HTR-8/SVneo (cell line): ENCODE measurements at places on chromosomes 3 and 15.

- DNase-seq, result no peak
Observed at GRCh38 chr3:45657853-45658252, 31.3 kb upstream of the SACM1L start.

- DNase-seq, result no peak
Observed at GRCh38 chr3:178498871-178499270, 37.4 kb upstream of the KCNMB2 start.

DNA sequence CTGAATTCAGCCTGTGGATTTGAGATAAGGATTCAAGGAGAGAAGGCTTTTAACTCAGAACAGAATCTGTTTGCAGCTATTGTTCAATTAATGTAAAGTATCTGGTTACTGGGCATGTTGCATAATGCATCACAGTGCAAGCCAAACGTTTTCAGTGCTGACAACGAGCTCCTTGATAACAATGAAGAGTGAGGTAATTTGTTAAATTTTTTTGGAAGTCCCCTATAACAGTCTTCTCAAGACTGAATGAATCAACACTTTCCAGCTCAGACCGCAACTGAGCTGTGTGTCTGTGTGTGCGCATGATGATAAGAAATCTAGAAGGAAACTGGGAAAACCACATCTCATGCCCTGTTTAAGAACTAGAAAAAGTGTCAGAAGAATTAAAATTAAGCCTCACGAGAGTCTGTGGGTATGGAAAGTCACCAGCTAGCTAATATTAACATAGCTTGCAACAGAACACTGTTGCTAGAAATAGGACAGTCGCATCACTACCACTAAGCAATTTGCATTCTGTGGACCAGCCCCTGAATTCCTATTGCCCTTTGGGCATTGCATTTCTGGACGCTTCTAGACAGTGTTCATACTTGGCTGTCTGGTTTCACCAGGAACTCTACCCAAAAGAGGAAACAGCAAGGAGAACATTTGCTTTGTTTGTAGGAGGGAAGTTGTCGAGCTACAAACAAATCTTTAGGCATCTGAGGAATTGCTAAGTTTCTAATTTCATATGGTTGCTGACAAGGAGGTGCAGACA lies 43.7 kb upstream of the ATP2C1 start:
- no peak for DNase-seq

GRCh38 chr15:57026016-57026592 lies 107.7 kb downstream of the TCF12 start:
- DNase-seq, result no peak

- DNase-seq, result no peak
Observed at GRCh38 chr3:45211466-45212094, 14.5 kb downstream of the TMEM158 start.

GRCh38 chr15:69451951-69452691 lies 497 bp upstream of the RPLP1 start:
- DNase-seq, result no peak

DNA sequence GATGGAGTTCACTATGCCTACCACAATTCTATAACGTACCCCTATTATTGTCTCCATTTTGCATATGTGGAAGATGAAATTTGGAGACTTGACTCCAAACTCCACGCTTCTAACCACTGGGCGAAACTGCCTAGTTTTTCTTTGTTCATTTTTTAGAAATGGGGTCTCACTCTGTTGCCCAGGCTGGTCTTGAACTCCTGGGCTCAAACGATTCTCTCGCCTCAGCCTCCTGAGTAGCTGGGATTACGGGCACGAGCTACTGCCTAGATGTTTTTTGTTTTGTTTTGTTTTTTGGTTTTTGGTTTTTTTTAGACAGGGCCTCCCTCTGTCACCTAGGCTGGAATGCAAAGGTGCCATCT lies 584 bp upstream of the RPL32 start:
- no peak for DNase-seq

DNA sequence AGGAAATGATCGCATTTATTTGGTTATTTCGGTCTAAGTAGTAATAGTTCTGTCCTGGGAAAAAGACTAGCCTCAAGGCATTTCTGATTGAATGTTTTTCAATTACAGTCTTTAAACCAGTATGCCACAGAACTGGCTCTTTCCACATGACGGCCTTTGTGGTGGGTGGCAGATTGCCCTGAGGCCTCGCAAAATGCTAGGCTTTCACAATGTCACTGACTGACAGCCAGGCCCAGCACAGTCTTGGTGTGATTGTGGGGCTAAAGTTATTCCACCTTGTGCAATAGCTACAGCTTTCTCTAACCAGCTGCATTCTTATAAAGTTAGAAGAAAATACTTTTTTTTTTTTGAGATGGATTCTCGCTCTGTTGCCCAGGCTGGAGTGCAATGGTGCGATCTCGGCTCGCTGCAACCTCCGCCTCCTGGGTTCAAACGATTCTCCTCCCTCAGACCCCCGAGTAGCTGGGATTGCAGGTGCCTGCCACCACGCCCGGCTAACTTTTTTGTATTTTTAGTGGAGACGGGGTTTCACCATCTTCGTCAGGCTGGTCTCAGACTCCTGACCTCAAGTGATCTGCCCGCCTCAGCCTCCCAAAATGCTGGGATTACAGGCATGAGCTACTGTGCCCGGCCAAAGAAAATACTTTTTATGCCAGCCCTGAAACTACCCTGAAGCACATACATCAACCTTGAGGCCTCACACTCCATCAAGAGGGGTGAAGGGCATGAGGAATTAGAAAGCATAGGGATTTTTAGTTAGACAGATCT lies 2.5 kb upstream of the ADIPOQ start:
- DNase-seq, result no peak

- no peak for DNase-seq
Observed at GRCh38 chr3:104598848-104599511, 767.7 kb upstream of the ALCAM start.

DNA sequence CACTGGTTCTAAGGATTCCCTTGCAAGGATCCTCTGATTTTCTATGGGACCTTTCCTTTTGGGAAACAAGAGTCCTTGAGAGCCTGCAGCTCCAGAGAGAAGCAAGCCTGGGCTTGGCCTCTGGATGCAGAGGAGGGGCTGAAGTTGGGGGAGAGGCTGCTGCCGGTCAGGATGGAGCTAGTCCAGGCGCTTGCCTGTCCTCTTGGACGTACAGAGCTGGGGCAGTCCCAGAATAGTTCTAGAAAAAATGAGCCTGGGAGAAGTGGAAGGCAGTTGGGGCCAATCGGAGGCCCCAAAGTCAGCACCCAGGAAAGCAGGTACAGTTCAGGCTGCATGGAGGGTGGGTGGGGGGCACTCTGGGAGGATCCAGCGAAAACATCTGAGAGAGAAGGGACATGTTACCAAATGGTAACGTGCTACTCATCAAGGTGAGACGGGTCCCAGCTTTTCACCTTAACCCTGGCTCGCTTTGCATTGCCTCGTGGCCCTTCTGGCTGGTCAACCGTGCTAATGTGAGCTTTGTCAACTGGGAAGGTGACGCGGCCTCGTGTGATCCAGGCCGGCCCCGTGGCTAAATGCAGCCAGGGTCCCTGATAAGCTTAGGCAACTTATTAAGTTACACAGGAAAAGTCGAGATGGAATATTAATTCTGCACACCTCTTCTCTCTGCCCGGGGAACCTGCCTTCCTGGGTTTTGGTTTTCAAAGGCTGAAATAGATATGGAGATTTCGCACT lies 38.7 kb upstream of the MAGEF1 start:
- no peak for DNase-seq

DNA sequence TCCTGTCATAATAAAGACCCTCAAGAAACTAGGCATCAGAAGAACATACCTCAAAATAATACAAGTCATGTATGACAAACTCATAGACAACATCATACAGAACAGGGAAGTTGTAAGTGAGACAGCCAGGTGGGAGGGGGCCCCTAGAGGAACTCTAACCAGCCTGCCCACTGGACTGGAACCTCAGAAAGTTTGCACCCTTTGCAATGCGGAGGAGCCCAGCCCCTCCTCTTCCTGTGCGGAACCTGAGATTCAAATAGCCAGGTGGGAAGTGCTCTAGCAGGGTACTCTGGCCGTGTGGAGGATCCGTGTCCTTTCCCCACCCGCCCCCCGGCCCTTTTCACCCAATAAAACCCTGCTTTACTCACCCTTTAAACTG lies 387.0 kb upstream of the CBLB start:
- no peak for DNase-seq

- DNase-seq, result no peak
Observed at GRCh38 chr15:63836579-63836978, 2.8 kb upstream of the HERC1 start.

- DNase-seq, result no peak
Observed at GRCh38 chr3:127288921-127289705, 1.3 kb upstream of the PRR20G start.

GRCh38 chr3:46979958-46980497 lies 562 bp downstream of the NBEAL2 start:
- no peak for DNase-seq

DNA sequence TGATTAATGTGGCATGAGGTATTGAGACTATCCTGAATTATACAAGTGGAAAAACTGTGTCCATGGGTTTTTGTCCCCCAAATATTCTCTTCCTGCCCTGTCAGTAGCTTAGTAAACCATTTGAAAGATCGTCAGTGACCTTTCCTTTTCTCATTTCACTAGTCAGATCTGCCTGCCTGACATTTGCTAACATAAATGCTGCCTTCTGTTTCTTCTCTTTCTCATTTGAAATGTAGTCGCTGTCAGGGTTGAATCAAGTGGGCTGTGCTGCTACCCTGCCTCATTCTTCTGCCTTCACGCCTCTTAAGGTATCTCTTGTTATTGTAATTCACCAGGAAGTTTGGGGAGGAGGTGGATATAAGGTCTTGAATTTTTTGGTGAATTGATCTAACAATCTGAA lies 67.5 kb downstream of the LRCH3 start:
- no peak for DNase-seq

DNA sequence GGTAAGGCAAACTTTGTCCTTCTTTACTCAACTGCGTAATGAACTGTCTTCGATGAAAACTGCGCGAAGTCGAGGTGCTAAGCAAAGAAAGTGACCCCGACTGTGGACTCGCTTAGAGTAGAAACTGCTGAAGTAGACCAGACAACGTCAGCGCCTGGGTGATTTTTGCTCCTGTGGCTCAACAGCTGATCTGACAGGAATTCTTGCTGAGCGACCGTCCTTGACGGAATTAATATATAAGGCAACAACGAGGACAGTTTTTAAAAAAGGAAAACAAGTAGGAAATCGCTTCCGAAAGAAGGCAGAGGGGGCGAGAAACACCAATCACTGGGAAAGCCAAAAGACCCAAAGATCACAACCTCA lies 541 bp downstream of the RPS27L start:
- no peak for DNase-seq

- DNase-seq, result no peak
Observed at GRCh38 chr3:76969471-76969870, 70.4 kb upstream of the ROBO2 start.

DNA sequence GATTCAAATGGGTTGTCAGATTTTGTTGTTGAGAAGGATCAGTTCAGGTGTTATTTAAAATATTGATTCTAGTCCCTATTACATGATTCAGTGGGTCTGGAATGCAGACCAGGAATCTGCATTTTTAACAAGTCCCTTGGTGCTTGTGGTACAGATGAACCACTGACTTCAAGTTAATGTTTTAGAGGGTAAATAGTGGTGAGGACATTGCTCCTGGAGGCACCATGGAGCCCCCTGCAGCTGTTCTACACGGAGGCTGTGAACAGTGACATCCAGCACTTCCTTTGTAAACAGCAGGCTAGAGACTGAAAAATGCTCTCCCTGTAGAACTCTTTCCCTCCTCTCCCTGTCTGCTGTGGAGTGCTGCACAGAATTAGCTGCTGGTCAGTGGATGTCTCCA lies 4.8 kb upstream of the FSIP1 start:
- no peak for DNase-seq

DNA sequence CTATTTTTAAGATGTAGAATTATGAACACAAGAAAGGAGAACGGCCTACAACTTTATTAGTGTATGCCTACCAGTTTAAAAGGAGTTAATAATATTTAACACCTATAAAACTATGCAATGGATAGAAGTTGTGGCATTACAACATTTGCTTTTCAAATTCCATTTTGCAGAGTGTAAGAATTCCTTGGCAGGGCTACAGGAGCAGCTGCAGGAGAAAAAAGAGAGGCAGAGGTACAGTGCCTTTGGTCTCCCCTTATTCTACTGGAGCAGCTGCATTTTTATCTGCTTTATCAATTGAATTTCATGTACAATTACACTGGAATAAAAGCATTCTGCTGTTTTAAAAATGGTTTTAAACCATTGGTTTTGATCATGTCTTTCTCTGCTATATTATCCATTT lies 145.7 kb upstream of the KCNH8 start:
- DNase-seq, result no peak

DNA sequence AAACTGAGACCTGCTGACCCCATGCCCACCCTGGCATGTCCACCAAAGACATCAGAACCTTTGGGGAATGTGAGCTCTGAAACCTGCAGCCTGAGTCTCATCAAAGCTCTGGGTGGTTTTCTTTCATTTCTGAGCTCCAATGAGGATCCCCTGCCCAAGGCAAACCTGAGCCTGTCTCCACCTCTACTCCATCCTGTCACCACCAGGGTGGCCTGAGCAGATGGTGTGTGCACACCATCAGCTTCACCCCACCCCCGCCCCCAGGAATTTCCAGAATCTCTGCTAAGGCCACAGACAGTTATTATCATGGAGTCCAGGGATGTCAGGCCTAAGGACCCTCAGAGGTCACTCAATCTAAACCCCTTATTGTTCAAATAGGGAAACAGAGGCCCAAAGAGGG lies 1.3 kb downstream of the XIRP1 start:
- DNase-seq, result no peak

DNA sequence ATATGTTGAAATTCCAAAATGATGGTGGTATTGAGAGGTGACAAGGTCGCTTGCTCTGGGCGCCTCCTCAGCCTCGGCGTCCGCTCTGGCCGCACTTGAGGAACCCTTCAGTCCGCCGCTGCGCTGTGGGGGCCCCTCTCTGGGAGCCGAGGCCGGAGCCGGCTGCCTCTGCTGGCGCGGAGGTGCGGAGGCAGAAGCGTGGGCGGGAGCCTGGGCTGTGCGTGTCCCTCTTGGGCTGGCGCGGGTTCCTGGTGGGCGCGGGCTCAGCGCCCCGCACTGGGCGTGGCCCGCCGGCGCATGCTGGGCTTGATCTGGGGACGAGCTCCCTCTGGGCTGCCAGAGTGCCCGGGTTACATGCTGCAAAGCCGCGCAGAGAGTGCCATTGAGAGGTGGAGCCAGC lies 39.8 kb upstream of the TMC3 start:
- DNase-seq, result no peak

DNA sequence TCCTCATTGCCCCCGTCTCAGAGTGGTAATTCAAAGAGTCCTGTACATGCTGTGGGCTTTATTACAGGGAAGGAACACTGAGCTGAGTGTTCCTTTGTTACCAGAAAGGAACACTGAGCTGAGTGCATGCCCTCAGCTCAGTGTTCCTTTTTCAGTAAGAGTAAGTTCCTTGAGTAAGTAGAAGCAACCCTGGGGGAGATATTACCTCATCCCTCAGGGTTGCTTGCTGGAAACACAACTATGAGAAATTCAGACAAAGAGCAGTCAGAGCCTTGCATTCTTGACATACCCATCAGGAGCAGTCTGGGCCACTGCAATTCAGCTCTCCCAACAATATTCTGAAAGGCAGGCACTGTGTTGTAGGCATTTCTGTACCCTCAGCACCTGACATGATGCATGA lies 17.0 kb downstream of the CHRM5 start:
- peak; percentile 20 for DNase-seq
